SK-N-SH treated with all-trans-retinoic acid at 6 μM for 48 hours (cell line): ENCODE measurements at places on chromosomes 6 and 20.

GRCh38 chr6:137002505-137002904, 42.3 kb downstream of the IL20RA start:
- no peak for ATAC-seq

DNA sequence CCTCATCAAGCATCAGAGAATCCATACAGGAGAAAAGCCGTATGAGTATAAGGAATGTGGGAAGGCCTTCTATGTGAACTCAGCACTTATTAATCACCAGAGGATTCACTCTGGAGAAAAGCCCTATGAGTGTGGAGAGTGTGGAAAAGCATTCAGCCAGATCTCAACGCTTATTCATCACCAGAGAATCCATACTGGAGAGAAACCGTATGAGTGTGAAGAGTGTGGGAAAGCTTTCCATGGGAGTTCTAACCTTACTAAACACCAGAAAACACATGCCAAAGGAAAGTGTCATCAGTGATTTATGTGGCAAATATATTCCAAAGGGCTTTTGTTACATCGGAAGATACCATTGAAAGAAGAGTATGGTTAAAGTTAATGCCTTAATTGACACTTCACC, 25.4 kb downstream of the ZKSCAN8 start:
- peak; percentile 40; the same call in 2 of the 3 replicates for ATAC-seq

DNA sequence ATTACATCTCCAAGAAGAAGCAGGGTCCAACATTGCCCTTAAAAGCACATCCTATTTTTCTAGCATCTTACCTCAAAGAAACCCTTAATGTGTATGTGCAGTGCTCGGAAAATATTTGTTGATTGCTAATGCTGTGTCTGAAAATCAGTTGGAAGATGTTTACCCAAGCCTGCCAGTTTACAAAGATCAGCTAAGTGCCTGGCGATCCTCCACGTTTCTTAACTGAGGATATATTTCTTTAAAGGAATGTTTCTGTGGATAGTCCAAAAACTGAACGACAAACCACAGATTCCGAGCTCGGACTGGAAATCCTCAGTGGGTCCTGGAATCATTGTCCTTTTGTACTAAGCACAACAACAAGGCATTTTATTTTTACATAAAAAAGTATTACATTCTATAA, 595.7 kb upstream of the ARID1B start:
- no peak for ATAC-seq

GRCh38 chr6:170416959-170417606, 110.5 kb downstream of the FAM120B start:
- no peak for ATAC-seq

GRCh38 chr20:2303673-2304072, 7.9 kb downstream of the TGM3 start:
- no peak for ATAC-seq

DNA sequence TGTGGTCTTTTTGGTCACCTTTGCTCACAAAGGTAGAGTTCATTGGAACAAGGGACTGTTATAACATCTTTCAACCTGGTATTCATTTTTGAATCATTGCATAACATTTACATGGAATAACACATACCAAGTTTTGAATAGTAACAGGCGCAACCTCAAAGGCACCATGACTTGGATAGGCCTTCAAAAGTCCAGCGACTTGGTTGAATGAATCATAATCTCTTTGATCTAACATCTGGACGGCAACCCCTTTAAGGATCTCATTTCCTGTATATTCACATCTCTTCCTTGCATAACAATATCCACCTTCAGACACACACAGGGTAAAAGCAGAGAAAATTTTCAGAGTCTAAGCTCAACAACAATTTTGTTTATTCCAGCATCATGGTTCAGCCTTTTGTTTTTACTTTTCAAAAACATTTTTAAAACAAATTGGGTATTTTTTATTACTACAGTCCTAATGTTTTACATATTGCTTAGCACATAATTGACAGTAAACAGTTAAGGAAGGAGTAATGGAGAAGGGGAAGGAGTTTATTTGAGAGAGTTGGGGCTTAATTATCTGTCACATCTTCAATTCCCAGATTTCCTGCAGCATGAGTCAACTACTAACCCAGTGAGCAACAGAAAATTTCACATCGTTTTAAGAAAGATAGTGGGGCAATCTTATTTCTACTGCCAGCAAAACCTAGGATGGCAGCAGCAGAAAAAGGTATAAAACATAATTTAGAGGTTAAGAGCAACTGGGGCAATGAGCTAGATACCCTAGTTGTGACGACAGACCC, 41.8 kb upstream of the F13A1 start:
- no peak for ATAC-seq

DNA sequence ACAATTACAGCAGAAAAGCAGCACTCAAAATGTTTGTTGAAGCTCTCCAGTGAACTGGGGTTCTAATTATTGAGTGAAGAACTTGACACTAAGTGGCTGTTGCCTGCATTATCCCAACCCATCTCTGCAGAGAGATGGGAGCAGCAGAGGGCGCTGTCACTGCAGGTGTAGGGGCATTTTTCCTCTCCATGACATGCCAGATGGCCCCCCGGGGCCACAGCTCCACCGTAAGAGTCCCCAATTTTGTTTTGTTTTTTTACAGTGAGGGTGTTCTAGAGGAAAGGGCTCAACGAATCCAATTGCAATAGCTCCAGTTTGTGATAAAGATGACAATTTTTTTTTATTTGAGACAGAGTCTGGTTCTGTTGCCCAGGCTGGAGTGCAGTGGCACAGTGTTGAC, 1.9 kb upstream of the FUCA2 start:
- ATAC-seq, result no peak

- no peak for ATAC-seq
These were observed 20.9 kb downstream of the GPR63 start for GRCh38 chr6:96816301-96816817.
